NCI-H146 (cell line): ENCODE measurements at places on chromosomes 13 and 19.

GRCh38 chr19:38247126-38247525 lies 9.0 kb downstream of the PPP1R14A start:
- no peak for DNase-seq

DNA sequence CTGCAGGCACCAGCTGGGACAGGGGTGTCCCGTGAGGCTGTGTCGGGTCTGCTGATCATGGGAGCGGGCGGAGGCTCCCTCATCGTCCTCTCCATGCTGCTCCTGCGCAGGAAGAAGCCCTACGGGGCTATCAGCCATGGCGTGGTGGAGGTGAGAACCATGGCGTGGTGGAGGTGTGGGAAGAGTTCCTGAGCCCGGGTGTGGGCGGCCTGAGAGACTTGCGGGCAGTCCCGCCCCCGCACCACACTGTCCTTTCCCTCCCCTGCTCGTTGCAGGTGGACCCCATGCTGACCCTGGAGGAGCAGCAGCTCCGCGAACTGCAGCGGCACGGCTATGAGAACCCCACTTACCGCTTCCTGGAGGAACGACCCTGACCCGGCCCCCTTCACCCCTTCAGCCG lies 10.7 kb downstream of the APLP1 start:
- no peak for DNase-seq

DNA sequence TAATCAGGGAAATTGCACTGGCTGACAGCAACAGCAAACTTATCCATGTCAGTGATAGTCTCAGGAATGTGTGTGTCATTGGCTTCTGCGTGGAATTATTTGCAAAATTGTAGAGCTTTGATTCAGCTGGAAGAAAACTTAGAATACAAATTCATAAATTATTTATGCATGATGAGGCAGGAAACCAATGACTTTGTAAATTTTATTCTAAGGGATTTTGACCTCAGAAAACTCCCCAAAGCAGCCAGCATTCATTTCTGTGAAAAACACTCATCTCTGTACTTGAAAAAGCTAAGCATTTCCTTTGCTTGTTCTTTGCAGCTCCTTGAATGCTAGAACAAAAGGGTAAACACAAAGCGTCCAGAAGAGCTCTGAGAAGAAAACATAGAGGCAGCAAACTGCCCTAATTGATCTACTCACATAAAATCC lies 162.4 kb downstream of the DCT start:
- no peak for DNase-seq

GRCh38 chr13:20566898-20567874 lies at the start of gene IFT88:
IFT88 (plus strand) TSS chr13:20567157; CDS start chr13:20574386, 7,229 bp downstream.
- DNase-seq, result peak; percentile 95

DNA sequence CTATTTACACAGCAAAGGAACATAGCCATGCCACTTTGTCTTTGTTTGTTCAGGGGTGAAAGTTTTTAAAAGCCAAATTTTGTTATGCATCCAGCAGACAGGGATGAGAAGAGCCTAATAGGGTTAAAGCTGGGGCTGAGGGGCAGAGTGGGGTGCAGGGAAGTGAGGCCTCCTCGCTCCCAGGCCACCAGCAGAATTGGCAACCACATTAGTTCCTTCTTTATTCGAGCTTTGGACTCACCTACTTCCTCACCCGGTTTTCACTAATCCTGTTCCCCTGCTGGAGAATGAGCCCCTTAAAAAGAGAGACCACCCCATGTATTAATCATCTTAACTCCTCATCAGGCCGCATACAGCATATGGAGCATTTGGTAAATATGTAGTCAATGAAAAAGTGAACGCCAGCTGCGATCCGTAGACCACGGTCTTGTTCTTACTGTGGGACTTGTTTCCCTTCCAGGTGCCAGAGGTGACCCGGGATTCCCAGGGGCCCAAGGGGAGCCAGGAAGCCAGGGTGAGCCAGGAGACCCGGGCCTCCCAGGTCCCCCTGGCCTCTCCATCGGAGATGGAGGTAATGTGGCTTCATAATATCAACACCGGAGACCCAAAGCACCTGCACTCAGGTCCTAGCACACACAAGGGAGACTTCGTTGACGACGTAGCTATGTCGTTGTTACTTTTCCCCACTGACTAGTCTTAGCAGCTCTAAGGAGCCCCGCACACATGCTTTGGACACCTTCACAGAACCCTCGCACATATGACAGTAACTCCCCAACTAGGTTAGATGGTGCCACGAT lies 112.1 kb downstream of the RAB20 start:
- no peak for DNase-seq

DNA sequence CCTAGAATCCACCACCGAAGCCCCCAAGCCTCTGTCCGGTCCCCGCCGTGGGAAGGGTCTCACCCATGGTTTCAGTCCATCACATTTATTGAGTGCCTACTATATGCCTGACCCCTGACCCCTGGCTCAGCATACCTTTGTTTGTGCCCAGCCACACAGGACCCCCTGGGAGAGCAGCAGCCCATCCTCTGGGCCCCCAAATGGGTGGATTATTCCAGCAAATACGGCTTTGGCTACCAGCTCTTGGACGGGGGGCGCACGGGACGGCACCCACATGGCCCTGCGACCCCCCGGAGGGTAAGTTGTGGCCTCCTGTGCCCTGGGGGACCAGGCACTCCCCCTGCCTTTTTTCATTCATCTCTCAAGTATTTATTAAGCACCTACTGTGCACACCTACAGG lies 7.7 kb downstream of the PLK5 start:
- DNase-seq, result no peak

GRCh38 chr13:58960888-58961287 lies 1202.8 kb downstream of the DIAPH3 start:
- DNase-seq, result no peak

DNA sequence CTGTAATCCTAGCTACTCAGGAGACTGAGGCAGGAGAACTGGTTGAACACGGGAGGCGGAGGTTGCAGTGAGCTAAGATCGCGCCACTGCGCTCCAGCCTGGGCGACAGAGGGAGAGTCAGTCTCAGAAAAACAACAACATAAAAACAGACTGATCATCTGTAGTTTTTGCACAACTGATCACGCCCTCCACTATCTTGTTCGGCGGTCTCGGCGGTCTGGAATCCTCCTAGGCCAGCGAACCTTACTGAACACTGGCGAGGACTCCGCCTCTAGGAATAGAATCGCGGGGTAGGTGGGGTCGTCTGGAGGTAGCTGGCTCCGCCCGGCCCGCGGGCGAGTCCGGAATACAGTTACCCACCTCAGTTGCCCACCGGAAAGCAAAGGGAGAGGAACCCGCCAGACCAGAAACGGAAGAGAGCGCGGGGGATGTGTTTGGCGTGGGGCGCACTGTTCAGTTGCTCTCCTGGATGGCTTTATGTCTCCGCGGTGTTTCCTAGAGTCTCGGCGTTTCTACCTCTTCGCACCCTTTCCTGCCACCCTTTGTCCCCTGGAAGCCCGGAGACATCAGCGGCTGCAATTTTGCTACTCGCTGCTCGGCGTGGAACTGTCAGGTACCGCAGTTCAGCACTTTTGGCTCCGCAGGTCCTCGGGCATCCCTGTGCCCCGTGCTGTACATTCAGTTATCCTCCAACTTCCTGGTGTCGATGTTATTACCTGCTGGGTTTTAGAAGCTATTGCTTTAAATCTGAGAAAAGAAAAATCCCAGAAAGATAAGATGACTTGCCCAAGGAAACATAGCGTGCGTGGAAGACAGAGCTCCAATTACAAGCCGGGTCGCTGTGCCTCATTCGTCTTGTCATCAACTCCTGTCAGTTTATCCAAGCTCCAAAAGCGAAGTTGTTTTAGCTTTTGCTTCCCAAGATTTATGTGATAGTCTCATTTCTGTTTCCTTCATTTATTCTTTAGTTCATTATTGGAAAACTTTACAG lies 24.9 kb upstream of the HNRNPA1L2 start:
- DNase-seq, result peak; percentile 91

DNA sequence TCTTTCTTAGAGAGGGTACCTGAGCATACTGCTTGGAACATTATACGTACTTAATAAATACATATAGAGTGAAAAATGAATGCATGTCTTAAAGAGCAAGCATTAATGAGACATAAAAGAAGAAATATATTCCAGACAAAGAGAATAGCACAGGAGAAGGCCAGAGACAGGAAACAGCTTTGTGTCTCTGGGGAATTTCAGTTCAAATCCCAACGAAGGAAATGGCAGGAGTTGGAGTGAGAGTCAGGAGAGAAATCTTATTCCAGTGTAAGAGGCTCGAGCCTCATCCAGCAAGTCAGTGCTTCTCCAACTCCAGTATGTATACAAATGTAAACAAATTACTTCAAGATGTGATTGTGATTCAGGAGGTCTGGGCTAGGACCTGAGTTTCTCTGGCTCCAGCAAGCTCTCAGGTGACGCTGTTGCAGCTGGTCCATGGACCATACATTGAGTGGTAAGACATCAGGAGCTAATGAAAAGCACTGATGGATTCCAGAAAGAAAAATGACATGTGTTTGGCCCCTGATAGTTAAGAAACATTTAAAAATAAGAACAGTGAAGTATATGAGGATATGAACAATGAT lies 108.2 kb downstream of the RAP2A start:
- no peak for DNase-seq

DNA sequence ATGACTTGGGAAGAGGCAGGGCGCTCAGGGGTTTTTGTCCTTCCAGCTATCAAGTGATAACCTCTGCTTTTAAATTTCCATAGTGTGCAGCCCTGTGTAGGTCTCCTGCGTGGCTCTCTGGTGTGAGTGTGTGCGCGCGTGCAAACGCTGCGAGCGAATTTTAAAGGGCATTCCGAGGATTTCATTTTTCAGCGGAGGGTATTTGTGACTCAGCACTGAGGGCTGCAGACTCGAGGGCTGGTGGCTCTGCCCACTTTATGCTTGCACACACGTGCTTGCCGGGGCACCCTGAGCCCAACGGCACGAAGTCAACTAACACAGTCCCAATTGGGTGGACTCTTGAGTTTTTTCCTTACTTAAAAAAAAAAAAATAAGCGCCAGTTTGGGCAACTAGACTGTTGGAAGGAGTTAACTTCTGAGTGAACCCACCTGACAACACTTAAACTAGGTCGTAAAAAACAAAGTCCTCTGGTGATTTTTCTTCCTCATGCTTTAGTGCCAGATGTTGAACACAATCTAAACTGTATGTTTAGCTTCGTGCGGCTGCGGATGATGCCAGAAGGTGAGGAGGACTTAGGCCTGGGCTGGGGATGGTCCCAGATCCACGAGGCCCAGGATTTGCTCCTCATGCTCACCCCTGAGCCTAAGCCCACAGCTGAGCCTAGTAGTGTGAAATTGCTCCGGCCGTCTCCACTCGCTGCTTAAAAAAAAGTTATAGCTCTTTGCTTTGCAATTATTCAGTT lies 2.1 kb downstream of the FGF9 start:
- DNase-seq, result no peak

- DNase-seq, result no peak
These were observed 508 bp downstream of the CYP4F8 start for GRCh38 chr19:15615526-15615925.

GRCh38 chr13:42107421-42107820 lies 59.0 kb downstream of the DGKH start:
- peak; percentile 19 for DNase-seq

DNA sequence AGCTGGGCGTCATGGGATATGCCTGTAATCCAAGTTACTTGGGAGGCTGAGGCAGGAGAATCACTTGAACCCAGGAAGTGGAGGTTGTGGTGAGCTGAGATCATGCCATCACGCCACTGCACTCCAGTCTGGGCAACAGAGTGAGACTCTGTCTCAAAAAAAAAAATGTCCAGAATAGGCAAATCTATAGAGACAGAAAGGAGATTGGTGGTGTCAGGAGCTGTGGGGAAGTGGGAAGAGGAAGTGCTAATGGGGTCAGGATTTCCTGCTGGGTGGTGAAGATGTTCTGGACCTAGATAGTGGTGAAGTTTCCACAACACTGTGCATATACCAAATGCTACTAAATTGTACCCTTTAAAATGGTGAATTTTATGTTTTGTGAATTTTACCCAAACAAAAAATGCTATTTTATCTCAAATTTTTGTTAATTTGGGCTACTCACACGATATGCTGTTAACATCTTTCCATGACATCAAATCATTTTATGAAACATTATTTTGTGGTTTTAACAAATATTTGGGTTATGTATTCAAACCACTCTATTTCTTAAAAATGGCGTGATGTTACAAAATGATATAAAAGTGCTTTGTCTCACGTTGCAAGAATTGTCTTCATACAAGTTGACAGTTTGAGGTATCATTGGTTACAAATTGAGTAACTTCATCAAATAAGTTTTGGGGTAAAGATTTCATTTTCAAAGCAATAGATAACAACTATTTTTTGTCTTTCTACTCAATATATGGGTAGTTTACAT lies 7.4 kb upstream of the CYP4F3 start:
- no peak for DNase-seq

GRCh38 chr13:77981281-77981881 lies 62.8 kb upstream of the EDNRB start:
- DNase-seq, result no peak

DNA sequence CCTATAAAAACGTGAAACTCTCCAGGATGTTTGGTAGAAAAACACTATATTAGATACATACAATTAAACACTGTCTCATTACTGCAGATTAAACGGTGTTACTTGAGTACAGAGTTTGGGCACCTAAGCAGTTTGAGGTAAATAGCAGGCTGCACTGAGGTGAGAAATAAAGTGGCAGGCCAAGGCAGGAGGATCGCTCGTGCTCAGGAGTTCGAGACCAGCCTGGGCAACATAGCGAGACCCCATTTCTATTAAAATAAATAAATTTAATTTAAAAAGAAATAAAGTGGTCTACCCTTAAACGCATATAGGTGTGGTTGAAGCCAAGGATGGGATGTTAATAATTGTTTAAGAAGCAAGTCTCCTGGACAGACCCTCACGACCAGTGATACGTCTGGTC lies 1.2 kb downstream of the PSPC1 start:
- no peak for DNase-seq

- DNase-seq, result no peak
These were observed 97.4 kb downstream of the ZC3H13 start for GRCh38 chr13:45954836-45955800.

GRCh38 chr13:32588736-32589135 lies 2.5 kb downstream of the PDS5B start:
- no peak for DNase-seq

GRCh38 chr19:29019403-29019802 lies 193.5 kb downstream of the UQCRFS1 start:
- no peak for DNase-seq
